Thymus (tissue), 14 donors: ENCODE measurements at places on chromosomes 1 and 21.

DNA sequence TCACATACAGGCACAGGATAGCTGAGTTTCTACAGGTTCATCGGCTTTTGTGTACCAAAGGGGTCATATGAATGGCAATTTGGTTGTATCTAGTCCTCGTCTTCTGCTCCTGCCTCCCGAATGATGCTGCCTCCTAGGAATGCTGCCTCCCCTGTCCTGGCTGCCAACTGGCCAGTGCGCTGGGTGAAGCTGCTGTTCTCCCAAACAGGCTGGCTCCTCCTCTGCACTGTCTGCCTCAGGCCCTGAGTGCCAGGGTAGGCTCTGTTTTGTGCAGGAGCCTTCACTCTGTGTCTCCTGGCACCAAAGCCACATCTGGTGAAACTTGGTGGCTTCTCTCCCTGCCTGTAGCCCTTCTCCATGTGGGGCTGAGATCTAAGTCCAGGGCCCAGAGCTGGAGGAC is 60.3 kb downstream of the RHOU start:
- no peak for DNase-seq

DNA sequence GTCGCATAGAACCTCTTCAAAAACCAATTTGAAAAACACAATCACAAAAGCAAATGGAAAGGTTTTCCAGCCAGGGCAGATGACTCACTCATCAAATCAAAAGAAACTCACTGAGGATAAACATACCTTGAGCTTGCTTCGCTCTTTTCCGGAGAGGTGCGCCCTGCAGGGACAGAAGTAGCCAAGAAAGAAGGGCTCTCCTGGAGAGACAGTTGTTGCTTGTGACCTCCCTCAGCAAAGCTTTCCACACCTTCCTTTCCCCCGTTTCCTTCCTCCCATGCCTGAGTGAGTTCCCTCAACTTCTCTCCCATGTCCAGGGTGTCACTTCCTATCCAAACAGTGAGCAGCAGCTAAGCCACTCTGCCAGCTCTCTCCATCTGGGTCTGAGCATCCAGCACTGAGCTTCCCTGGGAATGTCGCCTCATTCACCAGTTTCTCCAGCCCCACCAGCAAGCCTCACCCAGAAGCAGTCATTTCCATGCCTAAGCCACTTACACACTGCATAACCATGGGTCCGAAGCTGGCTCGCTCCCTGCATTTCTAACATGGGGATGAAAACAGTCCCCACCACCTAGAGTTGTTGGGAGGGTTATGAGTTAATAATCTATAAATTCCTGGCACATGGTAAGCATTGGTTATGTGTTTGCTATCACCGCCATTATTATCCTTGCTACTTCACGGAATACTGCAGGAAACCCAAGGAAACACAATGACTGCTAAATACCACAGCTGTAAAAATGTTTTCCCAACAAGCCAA is 75.0 kb downstream of the PTPN14 start:
- no peak for DNase-seq

- DNase-seq: no peak
Observed at GRCh38 chr1:184622136-184622823, 132.4 kb downstream of the EDEM3 start.

DNA sequence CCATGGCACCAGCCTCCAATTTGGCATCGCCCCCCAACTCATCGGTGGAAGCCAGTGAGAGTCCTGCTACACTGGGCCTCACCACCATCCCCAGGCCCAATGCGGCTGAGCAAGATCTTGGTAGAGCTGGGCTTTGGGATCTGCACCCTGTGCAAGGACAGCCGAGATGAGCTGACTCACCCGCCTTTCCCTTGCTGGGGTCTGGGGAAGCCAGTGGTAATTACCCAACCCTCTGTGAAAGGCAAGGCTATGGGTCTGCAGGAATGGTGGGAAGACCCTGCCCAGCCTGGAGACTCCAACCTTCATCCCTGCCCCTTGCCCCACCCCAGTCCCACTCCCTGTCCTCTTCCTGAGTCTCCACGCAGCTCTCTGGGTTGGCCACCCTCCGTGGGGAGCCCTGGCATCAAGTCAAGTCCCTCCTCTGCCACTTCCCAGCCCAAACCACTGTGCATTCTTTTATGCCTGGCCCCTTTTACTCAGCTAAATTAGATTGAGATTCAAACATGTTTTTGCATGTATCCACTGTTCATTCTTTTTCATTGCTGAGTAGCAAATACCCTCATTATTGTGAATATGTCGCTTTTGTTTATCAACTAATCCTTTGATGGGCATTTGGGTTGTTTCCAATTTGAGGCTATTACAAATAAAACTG is 8.8 kb downstream of the SMCP start:
- no peak for DNase-seq

- no peak for DNase-seq
Observed at GRCh38 chr1:215106067-215106466, 23.5 kb downstream of the KCNK2 start.

GRCh38 chr21:43872531-43873197 is 7.6 kb downstream of the AGPAT3 start:
- DNase-seq: no peak

DNA sequence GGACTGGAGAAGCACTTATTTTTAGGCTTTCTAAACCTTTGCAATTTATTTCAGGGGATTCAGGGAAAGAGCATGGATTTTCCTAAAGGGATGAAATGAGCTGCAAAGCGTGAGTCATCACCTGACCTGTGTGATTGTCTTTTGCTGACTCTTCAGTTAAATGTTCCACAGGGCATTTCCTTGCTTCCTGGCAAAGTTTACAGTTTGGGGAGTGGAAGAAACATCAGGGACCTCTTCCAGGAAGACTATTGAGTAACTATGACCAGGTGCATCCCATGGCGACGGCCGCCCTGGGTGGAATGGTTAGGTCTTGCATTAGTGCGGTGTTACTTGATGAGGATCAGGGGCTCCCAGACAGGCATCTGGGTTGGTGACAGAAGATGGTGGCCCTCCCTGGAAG is 79.5 kb upstream of the SIPA1L2 start:
- DNase-seq: no peak

DNA sequence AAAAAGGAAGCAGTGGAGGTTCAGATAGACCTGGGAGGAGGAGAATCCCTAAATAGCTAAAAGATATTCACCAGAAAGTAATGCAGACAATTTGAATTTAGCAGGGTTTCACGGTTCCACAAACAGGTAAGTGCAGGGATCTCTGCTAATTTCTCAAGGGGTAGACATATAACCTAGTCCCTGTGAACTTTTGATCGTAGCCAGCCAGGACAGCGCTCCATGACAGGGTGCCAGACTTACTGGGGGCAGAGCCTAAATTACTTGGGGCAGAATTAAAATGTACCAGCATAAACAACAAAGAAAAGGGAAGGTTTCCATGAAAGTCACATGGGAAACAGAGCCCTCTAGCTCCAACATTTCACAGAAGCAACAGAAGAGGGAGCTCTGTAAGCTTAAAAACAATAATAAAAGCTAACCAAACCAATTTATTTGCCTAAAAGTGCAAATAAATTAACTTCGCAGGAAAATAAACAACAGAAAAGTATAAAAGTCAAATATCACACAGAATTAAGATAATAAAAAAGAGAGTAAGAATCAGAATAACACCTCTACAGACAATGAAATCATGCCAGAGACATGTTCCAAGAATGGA is 198.3 kb downstream of the DUSP10 start:
- no peak for DNase-seq

DNA sequence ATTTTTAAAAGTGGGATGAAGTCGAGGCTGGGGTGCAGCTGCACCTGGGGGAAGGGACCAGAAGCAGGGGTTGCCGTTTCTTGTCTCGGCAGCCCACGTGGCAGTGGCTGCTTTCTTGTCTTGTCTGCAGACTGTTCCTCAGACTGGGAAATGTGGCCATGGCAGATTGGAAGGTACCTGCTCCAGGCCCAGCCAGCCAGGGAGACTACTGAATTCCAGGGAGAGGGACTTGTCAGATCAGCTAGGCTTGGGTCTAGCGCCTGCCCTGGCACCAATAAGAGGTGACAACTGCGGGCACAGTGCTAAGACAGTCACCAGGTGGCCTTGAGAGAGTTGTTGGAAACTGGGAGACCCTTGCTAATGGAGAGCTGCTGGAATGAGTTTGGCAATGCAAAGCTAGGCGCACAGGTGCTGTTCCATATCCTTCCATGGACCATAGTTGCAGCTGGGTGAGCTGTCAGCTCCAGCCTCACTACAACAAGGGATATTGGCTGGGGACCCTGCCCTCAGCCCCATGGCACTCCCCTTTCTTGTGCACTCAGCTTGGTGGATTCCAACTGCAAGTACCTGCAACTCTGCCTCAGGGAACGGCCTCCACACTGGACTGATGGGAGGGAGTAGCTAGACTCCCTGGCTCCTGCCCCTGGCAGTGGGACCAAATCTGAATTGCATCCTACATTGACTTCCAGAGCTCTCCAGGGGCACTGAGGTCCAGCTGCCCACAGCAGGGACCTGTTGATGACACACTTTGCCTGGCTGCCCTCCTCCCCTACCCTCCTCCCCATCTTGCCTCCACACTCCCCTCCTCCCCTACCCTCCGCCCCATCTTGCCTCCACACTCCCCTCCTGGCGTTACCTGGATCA is 9.9 kb upstream of the IL22RA1 start:
- DNase-seq: no peak

DNA sequence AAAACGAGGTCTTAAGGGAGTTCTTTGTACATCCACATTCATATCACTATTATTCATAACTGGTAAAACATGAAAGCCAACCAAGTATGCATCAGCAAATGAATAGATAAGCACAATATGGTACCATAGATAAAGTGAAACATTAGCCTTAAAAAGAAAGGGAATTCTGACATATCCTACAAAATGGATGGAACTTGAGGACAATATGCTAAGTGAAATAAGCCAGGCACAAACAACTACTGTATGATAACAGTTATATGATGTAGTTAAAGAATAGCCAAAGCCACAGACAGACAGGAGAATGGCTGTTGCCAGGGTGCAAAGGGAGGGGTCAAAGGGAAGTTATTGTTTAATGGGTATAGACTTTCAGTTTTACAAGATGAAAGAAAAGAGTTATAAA is 148.9 kb downstream of the EIF4G3 start:
- DNase-seq: no peak

DNA sequence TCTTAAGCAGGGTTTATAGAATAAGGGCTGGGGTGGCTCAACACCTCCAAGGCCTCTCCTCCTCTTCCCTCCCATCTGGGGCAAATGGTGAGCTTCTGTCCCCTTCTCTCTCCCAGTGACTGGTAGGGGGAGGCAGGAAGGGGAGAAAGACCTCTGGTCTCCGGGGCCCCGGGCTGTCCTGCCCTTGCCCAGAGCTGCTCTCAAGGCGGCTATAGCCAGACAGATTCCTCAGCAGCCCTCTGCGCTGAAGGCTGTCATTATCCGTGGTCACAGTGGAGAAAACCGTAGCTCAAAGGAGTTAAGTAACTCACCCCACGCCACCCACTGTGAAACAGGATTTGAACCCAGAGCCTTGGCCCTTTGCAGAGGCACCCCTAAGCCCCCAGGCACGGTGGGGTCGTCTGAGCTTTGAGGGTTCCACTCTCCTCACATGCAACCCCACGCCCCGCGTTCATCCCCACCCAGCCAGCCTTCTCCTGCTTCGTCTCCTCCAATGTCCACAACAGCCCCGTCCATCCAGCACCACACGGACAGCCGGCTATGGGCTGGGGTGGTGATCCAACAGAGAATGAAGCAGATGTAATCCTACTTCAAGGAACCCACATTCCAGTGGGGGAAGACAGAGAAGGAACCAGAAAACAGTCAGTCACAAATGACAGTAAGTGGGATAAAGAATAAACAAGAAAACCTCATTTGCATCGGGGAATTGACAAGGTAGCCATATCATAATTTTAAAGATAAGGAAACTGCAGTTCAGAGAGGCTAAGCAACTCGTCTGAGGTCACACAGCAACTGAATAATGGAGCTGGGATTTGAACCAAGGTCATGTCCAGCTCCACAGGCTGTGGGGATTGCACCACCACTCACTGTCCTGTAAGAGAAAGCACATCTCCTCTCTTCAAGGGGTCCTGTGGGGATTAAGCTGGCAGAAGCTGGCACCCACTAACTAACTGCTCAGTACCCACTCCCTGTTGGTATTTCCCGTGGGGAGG is 31.8 kb downstream of the DHRS3 start:
- no peak for DNase-seq

- DNase-seq: no peak
Observed at GRCh38 chr1:16628361-16629111, 15.2 kb upstream of the NBPF1 start.

GRCh38 chr1:150288822-150289221 is 4.8 kb upstream of the MRPS21 start:
- no peak for DNase-seq

GRCh38 chr21:29678626-29679025 is 261.2 kb downstream of the GRIK1 start:
- no peak for DNase-seq

- no peak for DNase-seq
Observed at GRCh38 chr1:23237508-23237907, 20.2 kb upstream of the HTR1D start.

DNA sequence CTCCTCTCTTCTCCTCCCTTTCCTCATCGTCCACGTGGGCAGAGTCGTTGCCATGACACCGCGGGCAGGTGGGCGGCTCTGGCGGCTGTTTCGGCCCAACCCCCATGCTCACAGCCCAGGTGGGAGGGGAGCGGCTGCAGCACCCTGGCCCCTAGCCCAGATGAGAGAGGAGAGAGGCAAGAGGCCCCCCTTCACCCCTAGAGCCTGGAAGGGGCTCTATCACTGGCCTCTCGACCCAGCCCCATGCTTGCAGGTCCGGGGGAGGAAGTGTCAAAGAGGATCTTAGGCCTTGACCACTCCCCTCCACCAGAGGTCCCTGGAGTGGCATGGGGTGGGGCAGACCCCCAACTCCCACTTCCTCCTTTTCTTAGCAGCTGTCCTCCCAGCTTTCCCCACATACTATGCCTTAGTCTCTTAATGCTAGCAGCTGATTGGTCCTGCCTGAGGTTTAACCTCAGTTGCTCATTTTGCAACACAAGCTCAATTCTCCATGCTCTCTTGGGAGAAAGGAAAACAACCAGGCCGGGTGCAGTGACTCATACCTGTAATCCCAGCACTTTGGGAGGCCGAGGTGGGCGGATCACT is 10.4 kb downstream of the DLGAP3 start:
- DNase-seq: no peak
